ENCODE measurements at places on chromosomes 5 and 9.

GRCh38 chr5:148585988-148586387, 68.3 kb downstream of the HTR4 start:
- no peak for DNase-seq

- no peak for DNase-seq
Observed at GRCh38 chr9:137721899-137722298, 103.1 kb downstream of the EHMT1 start.

- no peak for DNase-seq
Observed at GRCh38 chr5:84779186-84779585, 394.5 kb upstream of the EDIL3 start.

DNA sequence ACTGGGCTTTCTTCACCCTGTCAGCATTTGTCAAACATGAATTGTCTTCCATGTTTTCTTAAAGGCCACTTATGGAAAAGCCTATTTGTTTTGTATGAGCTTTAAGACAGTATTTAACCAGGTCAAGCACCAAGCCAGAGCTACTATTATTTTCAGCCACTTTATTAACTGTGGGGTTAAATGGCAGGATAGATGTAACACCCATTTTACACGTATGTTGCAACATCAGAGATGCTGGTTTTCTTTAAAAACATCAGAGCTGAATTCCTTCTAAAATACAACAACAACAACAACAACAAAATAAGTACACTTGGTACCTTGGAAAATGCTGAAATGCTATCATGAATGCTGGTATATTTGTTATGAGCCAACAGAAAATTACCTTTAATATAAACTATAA, 13.6 kb downstream of the ARRDC3 start:
- DNase-seq: no peak

GRCh38 chr5:53110156-53110555, 599 bp upstream of the MOCS2 start:
- no peak for DNase-seq

GRCh38 chr9:18365651-18366050, 108.3 kb upstream of the ADAMTSL1 start:
- DNase-seq: no peak

- DNase-seq: no peak
Observed at GRCh38 chr9:81530846-81531245, 158.5 kb downstream of the TLE1 start.

GRCh38 chr9:70120834-70121510, 77.3 kb downstream of the MAMDC2 start:
- DNase-seq: no peak

DNA sequence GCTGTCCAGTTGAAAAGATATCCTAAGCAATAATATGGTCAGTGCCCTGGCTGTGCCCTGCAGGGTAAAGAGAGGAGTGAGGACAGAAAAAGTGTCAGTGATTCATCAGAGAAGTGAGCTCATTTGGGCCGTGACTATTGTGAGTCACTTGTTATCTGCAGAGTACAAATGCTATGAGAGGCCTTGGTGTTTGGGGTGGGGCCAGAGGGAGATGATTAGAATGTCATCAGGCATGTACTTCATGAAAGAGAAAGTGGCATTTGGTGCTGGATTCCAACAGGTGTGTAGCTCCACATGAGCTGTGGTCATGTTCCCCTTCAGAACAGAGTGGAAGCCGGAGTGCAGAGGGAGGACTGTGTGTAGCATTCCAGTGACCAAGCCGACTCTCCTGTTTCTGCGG, 174.1 kb downstream of the KDM4C start:
- no peak for DNase-seq

- DNase-seq: no peak
Observed at GRCh38 chr5:83035373-83036100, 41.7 kb downstream of the TMEM167A start.

- peak; percentile 16 for DNase-seq
Observed at GRCh38 chr9:95005278-95006143, 279.0 kb downstream of the AOPEP start.

DNA sequence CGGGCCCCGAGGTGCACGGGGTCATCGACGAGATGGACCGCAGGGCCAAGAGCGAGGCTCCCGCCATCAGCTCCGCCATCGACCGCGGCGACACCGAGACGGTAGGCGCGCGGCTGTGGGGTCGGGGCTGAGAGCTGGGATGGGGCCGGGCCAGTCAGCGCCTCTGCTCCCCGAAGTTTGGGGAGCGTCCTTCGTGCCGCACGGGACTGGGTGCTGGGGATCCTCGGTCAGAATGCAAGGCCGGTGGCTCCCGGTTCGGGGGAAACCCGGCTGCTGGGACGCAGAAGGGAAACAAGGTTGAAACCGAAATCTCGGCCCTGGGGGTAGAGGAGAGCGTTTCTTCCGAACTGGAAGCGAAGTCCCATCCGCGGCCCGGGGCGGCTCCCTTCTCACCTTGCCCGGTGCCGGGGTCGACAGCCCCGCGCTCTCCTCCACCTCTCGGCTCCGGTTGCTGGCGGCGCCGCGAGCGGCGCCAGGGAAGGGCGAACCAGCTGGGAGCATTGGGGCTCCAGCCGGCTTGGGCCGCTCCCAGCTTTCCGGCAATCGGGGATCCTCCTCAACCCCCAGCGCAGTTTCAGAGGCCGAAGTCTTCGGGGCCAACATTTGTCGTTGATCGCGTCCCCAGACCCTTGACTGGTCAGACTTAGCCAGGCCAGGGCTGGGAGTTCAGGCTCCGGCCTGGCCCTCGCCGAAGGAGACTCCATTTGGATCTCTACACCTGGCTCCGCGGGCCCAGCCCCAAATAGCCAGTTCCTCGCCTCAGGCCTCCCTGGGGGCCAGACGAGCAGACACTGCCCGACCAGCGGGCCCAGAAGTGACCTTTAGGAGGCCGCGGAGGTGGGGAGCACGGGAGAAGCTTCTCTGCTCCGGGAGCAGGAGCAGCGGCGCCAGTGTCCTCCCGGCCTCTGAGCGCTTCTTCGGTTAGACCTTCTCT, 1.1 kb downstream of the LHX2 start:
- peak; percentile 49 for DNase-seq

GRCh38 chr9:129874261-129875101, 39.2 kb downstream of the USP20 start:
- no peak for DNase-seq

DNA sequence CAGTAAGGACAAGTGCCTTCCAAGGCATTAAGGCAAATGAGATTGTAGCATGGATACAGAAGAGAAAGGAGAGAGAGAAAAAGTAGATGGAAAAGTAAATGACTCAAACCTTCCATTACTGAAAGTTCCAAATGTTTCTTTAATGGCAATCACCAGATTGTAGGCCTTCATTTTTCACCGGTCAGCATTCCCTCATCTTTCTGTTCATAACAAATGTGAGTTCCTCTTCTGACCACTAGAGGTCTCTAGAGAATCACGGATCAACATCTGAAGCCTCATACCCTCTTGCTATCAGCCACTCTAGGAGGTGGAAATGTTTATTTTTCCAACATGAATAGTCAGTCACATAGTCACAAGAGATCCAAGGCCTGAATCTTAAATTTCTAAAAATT, 73.6 kb upstream of the RPS23 start:
- DNase-seq: no peak

GRCh38 chr5:9712506-9712905, 82.4 kb upstream of the TAS2R1 start:
- no peak for DNase-seq

DNA sequence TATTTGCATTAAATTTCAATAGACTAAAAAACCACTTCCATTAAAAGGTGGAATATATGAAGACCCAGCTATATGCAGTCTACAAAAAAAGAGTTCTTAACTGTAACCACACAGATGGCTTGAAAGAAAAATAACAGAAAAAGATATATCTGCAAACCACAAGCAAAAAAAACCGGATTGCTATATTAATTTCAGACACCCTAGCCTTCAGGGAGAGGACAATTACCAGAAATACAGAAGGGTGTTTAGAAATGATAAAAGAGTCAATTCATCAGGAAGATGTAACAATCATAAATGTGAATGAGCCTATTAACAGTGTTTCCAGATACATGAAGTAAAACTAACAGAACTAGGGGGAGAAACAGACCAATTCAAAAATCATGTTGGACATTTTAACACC, 56.9 kb upstream of the SMIM23 start:
- DNase-seq: no peak

DNA sequence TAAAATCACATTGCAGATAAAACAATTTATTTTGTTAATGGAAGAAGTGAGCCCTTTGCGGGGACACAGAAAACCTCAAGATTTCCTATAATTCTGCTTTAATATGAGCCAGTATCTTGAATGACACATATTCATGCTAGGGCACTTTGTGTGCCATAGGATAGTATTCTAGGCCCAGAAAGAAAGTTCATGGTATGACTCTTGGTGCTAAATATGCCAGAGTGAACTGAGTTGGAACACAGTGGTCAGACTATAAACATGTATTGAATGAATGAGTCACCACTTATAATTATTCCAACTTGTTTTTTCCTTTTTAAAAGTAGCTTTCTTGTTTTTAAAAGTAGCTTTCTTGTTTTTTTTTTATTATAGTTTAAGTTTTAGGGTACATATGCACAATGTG, 46.0 kb downstream of the ADAMTS19 start:
- no peak for DNase-seq

- no peak for DNase-seq
Observed at GRCh38 chr9:119938871-119939270, 569.6 kb upstream of the BRINP1 start.

GRCh38 chr5:146051678-146052077, 53.7 kb downstream of the PLAC8L1 start:
- no peak for DNase-seq

- no peak for DNase-seq
Observed at GRCh38 chr9:94139672-94140417, 55.6 kb downstream of the PTPDC1 start.

GRCh38 chr5:38650540-38650939, 94.1 kb upstream of the LIFR start:
- DNase-seq: no peak

- no peak for DNase-seq
Observed at GRCh38 chr5:55511010-55511409, 23.8 kb downstream of the PLPP1 start.

GRCh38 chr5:122141751-122142150, 12.4 kb downstream of the ZNF474 start:
- no peak for DNase-seq

GRCh38 chr9:108997112-108997511, 16.2 kb downstream of the CTNNAL1 start:
- DNase-seq: no peak

GRCh38 chr5:5155617-5156016, 15.5 kb downstream of the ADAMTS16 start:
- DNase-seq: no peak

DNA sequence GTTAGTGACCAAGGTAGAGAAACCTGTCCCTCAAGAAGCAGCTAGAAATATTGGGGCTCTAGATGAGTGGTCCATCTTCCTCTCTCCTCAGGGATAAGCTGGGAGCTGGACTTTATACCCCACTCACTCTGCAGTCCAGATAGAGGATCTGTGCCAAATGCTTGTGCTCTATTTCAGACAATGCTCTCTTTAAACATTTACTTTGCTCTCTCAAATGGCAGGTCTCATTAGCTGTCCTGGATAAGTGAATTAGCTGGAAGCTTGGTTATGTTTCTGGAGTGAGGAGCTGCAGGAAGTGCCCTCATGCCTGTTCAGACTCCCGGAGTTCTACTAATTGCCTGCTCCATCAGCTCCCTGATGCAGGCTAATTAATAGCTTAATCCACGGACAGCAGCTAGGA, 151.1 kb upstream of the CCDC152 start:
- no peak for DNase-seq

DNA sequence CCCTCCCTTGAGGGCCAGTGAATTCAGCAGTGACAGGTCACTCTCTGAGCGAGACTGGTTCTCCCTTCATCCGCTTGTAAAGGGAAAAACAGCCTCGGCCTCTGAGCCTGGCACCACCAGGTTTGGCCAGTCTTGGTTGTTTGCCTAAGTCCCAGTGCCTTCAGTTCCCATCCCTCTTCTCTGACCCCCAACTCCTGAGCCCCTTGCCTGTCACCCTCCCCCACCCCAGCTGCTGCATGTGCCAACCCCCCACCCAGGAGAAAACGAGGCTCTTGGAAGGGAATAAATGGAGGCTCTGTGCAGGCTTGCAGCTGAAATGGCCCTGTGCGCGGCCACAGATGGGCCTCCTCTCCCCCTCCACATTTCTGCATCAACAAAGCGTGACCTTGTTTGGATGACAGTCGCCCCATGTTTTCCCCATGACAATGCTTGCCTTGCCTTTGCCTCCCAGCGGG, 3.1 kb downstream of the URM1 start:
- DNase-seq: no peak

DNA sequence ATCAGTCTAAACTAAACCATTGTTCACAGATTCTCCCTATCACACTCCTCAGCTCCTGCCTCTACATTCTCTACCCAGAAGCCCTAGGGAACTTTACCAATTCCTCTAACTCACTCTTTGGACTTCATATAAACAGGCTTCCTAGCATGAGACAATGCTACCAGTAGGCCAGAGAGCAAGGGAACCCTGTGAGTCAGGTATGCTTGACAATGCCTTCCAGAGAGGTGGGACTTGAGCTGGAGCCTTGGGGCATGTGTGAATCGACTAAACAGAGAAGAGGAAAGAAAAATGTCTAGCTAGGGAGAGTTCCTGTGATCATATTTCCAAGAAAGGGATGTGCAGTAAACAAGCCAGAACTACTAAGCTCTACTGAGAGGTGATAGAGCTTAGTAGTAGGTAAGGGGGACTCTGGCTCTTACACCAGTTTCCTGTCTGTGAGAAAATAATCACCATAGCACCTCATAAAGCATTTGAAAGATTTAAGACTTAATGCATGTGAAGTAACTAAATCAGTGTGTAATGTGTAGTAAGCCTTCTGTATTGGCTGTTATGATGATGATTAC, 6.4 kb upstream of the RFK start:
- DNase-seq: no peak

GRCh38 chr9:34989946-34990635, 546 bp downstream of the DNAJB5 start:
- DNase-seq: peak; percentile 44

DNA sequence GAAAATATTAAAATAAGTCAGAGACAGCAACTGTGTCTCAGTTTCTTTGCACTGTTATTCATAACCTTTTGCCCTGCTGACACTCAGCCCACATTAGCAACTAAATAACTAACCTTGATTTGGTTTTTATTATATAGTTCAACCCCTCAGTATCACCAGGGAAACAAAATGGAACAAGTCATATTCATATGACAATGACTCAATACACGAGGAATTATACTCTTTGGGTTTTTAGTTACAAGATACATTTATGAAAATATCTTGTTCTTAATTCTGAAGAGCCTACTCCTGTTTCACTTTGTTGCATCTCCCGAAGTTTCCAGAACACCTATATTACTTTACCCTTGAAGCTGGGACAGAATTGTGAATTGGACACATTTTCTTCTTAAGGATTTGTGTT, 845.4 kb downstream of the EFNA5 start:
- DNase-seq: no peak

GRCh38 chr5:120695368-120695880, 231.3 kb downstream of the PRR16 start:
- DNase-seq: no peak

DNA sequence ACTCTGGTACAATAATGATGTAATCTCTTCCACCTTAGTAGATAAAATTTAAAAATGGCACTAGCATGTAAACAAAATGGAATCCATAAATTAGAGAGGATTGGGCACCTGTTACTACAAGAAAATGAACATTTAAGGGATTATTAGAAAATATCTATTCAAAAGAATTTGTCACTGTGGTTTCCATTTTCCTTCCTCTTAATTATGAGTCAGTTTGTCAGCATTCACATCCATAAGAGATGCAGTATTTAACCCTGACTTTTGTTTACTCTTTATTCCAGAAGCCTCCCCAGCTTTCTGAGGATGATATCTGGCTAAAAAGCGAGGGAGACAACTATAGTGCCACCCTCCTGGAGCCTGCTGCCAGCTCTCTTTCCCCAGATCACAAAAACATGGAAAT, 72.1 kb downstream of the C9orf152 start:
- DNase-seq: no peak

Data from HAP-1 (cell line).